Common myeloid progenitor, CD34-positive (primary cell): ENCODE measurements at places on chromosomes 7 and 10.

DNA sequence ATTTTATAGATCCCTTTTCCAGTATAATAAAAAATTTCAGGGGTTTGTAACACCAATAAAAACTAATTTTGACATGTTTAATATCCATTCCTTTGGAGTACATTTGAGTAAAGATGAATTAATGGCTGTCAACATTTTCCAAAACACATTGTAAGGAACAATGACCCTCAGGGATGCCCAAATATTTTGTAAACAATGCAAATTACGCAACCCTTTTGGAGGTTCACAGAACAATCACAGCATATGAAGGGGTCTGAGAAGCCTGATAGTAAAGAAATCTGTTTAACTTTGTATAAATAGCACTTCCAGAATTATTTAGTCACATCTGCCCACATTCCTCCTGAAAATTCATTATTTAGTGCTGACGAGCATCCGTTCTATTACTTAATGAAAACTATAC is 152.8 kb upstream of the FEZF1 start:
- DNase-seq: no peak

GRCh38 chr7:116583653-116584052 is 58.8 kb downstream of the CAV1 start:
- DNase-seq: peak; percentile 35

- DNase-seq: no peak
Measured at GRCh38 chr7:48193421-48193820, 22.2 kb downstream of the ABCA13 start.

DNA sequence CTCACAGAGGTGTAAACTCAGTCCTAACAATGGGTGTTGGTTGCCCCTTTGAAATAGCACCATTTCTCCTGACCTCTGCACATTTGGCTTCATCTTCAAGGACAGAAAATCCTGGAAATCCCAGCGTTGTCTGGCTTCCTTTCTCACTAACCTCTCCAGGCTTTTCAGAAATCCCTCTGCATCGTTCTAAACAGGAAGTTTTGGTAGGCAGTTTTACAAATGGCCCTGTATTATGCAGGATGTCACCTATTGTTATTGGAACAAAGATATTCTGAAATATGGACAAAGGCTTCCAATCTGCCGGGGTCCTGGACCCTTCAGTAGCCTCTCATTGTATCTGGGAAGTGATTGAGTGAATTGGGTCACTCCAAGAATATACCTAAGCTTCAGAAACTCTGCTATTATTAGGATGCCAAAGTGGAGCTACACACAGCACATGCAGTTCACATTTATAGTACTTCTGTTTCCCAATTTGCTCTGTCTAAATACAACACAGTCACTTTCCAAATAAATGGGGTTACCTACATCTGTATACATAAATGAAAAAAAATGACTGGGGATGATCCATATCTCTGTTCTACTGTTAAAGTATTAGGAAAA is 134.8 kb upstream of the KLF6 start:
- DNase-seq: no peak

DNA sequence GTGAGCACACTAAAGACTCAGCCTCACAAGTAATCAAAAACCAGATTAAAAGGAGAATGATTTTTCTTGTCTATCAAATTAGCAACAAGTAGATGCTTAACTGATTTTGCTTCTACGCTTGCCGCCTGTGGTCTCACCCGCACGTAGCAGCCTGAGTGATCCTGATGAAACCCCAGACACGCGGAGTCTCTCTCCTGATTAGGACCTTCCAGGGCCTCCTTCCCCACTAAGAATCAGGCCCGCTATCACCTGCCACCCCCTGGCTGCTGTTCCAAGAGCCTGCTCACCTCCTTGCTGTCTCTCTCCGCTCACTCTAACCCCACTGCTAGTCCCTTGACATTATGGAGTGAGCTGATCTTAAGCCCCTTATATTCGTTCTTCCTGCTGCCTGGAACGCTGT is 325.9 kb upstream of the NRP1 start:
- DNase-seq: no peak
